ENCODE measurements at places on chromosomes 6 and 20. TPM values are rescaled to one million over a fixed set of nuclear protein-coding genes. Genes with fewer than 3 reads are reported as not detected.

IRF4 gene
- 0.57 TPM for total RNA-seq

OPN5 gene
- not detected for total RNA-seq

DNA sequence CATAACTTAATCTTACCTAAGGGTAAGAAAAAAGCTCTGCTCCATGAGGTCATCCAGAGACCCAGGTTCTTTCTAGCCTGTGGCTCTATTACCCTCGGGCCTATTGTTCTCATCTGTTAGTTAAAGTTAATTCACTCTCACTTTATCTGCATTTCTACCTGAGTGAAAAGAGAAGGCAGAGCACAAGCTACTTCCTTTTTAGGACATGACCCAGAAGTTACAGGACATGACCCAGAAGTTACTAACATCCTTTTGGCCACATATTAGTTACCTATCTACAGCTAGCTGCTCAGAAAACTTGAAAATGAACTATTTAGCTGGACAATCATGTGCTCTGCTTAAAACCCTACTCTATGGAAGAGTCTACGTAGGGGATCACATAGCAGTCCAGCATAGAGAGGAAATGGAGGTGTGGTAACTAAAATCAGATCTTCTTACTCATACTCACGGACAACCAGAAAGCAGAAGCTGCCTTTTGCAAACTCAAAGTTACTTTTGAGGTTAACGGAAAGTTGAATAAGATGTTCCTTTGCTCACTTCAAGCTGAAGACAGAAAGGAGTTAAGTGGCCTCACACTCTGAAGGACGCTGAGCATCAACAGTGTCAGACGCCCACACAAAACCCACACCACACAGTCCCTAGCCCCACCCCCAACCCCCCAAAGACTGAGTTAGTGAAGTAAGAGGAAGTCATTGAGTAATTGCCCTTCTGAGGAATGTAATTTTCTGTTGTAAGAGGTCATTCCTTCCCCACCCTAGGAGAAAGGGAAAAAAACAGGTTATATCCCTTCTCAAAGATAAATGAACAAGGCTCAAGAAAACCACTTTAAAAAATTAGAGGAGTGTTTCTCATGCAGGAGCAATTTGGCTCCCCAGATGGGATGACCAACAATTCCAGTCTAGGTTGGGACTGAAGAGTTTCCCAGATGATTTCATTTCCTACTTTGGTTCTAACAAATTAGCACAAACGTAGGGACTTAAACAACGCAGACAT lies 45.9 kb upstream of the TAB2 start:
- no peak for DNase-seq
- H3K4me3 ChIP-seq = no peak overlapping the region
- H3K27me3 ChIP-seq = no peaks in the 10 kb centered on the region
- no peaks in the 10 kb centered on the region for H3K36me3 ChIP-seq

GRCh38 chr6:158086054-158086503 lies 82.0 kb downstream of the SERAC1 start:
- no peak overlapping the region for H3K4me3 ChIP-seq
- no peaks in the 10 kb centered on the region for H3K36me3 ChIP-seq
- peak overlapping the region; percentile 98 for H3K27ac ChIP-seq
- DNase-seq = no peak

DNA sequence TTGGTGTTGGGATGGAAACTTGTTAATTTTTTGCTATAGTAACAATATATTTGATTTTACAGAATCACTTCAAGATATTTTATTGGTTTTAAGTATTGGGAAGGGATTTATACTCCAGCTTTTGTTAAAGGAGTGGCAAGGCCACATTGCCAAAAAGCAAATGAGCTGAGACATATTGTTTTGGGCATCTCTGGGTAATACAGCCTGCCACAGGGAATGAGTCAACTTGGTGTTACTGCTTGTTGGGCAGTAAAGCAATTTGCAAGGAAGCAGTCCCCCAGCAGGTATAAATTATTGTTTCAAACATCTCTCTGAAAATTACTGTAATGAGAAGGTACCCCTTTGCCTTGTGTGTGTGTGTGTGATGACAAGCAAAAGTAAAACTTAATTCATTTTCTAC lies 868.3 kb upstream of the FLRT3 start:
- H3K27me3 ChIP-seq = no peaks in the 10 kb centered on the region
- H3K4me3 ChIP-seq = no peak overlapping the region
- H3K4me1 ChIP-seq = no peaks in the 10 kb centered on the region
- H3K36me3 ChIP-seq = no peaks in the 10 kb centered on the region

DNA sequence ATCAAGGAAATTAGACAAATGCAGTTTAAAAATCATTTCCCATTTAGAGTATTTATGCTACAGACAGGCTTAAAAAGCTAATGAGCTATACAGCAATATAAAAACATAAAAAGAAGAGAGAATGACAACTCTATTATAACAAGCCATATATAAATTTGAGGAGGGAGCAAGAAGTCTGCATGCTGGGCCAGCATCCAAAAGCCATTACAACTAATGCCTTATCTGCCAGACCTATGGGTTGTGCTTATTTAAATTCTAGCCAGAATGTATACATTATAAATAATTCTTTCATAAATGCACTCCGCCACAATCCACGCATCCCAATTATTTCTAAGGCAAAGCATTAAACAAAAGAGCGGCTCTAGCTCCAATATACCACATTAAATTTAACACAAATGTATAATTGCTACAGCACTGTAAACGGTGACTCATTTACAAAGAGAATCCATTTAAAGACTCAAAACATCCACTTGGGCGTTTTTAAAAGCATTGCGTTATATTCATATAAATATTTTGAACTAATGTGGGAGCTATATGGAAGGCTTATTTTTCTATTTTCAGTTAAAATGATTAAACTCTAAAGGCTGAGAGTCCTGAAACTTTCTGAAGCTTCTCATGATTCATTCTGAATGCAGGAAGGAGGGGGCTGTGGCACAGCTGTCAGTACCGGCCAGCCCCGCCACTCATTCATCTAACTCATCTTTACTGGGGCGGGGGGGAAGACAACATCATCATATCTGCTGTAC lies 37.7 kb upstream of the RAB22A start:
- H3K4me1 ChIP-seq = no peaks in the 10 kb centered on the region
- H3K36me3 ChIP-seq = no peaks in the 10 kb centered on the region
- no peaks in the 10 kb centered on the region for H3K27me3 ChIP-seq
- no peak overlapping the region for H3K27ac ChIP-seq

DNA sequence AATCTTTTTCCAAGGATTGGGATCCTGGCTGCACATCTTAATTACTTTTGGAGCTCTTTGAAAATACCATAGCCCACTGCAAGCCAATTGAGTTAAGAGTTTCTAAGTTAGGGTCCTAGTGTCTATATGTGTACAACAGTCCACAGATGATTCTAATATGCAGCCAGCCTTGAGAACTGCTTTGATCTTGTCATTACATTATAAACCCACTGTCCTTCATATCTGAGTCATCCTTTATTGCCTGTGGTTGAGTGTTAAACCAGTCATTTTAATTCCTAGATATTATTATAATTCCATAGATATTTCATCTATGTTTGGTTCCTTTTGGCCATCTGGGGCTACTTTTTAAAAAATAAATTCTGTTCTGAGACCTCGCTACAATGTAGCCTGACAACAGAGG lies 24.1 kb downstream of the MCM8 start:
- H3K4me1 ChIP-seq = no peaks in the 10 kb centered on the region
- H3K4me3 ChIP-seq = no peak overlapping the region
- no peaks in the 10 kb centered on the region for H3K27me3 ChIP-seq
- H3K27ac ChIP-seq = no peak overlapping the region
- H3K36me3 ChIP-seq = no peaks in the 10 kb centered on the region

DNA sequence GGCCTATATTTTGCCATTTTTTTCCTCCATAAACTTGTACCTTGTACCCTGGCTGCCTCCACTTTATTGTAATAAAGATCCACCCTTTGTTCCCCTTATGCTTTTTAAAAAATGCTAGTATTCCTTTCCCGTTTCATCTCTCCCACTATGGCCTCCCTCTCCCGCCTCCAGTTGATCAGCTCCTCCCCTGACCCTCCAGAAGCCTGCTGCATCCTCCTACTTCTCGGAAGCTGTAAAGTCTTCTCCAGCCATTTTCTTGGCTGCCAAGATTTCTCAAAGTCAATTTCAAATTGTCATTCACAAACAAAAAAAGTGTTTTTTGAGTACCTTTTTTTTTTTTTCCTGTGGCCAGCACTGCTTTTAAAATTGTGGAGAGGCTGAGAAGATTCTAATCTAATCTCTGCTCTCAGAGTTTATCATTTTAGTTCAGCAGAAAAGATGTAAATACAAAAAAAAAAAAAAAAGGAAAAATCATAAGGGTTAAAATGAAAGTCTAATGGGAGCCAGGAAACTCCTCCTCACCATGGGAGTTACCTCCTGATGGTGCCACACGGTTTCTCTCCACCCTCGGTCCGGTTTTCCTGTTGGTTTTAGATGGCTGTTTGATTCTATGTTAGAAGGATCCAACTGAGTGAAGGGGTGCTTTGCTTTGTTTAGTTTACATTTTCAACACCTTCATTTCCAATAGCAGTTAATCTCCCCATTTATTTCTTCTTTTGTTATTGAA lies 103.0 kb upstream of the KCNK16 start:
- H3K36me3 ChIP-seq = no peaks in the 10 kb centered on the region
- no peaks in the 10 kb centered on the region for H3K4me1 ChIP-seq
- DNase-seq = no peak
- H3K27ac ChIP-seq = no peak overlapping the region

- H3K4me1 ChIP-seq = peaks cover 12% of the 10 kb centered on the region
- peak; percentile 61 for DNase-seq
- H3K27ac ChIP-seq = no peak within 1 kb of the TSS
- no peaks in the 10 kb centered on the region for H3K36me3 ChIP-seq
- peak within 1 kb of the TSS; percentile 90 for H3K4me3 ChIP-seq
- H3K27me3 ChIP-seq = no peaks in the 10 kb centered on the region
These were observed at the start of gene SLC23A2 for GRCh38 chr20:5001174-5002076. TSS of gene SLC23A2 (minus strand) at chr20:5001510. CDS start at chr20:4932562, 68,948 bp downstream.
